Activated effector memory CD4-positive, alpha-beta T cell treated with Interleukin-2 at 50 U/mL for 16 hours (primary cell): ENCODE measurements at places on chromosomes 1 and 21.

GRCh38 chr1:161220002-161220401 is 3.4 kb downstream of the APOA2 start:
- DNase-seq = no peak

- no peak for DNase-seq
Measured at GRCh38 chr21:36966821-36967768, 626 bp upstream of the HLCS start.

DNA sequence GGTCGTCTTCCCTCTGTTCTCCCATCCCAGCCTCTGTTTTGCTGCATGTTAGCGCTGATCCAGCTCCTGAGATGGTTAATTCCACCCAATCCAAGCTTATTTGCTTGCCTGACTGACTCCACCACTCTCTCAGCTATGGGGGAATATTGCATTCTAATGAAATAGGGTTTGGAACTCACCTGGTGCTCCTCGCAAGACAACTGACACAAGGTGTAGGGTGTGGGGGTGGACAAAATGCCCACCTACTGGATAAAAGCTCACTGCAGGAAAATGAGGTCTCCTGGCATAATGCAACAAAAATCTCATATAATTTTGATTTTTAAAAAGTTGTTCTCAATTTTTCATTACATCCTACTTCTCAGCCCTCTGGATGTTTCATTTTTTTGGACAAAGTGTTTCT is 259.0 kb downstream of the ZNF648 start:
- no peak for DNase-seq

- DNase-seq = no peak
Measured at GRCh38 chr21:42027822-42028765, 17.9 kb upstream of the ZBTB21 start.

- no peak for DNase-seq
Measured at GRCh38 chr1:187744665-187745064, 915.9 kb downstream of the PLA2G4A start.

GRCh38 chr1:29120947-29121485 is 2.7 kb downstream of the TMEM200B start:
- peak; percentile 43 for DNase-seq

- no peak for DNase-seq
Measured at GRCh38 chr1:47660622-47661021, 222.8 kb downstream of the FOXD2 start.

DNA sequence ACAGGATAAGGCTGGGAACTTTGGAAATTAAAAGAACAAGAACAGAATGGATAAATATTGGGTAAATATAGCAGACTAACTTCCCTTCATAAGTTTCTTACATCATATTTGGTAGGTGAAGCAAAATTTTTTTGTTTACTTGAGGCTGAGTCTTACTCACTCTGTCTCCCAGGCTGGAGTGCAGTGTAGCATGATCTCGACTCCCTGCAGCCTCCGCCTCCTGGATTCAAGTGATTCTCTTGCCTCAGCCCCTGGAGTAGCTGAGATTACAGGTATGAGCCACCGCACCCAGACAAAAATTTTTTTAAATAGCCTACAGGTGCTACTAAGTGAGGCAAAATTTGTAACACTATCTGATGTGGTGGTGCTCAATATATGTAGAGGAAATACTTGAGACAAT is 50.7 kb downstream of the TM2D1 start:
- no peak for DNase-seq

GRCh38 chr1:28259934-28260802 is 850 bp downstream of the SESN2 start:
- DNase-seq = peak; percentile 13

DNA sequence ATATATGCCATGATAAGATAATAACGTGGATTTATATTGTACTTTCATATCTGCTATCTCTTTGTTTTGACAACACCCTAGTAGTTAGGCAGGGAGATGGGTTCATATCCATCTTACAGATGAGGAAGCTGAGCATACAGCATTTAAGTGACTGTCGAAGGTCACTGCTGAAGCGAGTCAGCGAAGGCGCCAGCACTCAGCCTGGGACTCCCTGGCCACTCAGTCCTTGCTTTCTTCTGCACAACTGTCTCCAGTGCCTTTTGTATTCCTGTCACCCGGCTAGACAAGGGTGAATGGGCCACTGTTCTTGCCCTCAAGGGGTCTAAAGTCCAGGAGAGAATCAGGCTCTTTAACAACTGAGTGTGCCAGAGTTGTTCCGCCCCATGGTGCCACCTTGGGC is 3.1 kb downstream of the ARHGEF10L start:
- DNase-seq = no peak

DNA sequence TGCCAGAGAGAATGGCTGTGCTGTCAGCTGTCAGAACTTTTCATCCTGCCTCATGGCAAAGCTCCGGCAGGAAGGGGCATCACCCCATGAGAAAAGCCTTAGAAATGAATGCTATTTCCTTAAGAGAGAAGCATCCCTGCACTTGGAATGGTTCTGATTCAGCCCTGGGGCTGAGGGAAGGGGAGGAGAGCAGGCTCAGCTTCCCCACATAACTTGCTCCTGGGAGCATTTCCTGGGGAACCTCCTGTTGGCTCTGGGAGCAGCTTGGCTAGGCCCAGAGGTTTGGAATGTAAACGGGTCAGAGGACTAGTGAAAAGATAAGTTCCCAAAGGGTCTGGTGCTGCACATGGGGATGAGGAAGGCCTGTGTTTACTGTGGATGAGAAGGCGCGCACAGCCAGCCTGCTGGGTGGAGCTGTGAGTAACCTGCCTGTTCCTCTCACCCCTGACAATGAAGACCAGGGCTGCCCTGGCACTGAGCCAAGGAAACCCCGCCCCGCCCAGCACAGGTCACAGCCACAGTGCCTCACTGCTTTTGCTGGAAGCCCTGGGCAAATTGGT is 5.0 kb downstream of the PRELP start:
- DNase-seq = peak; percentile 16

DNA sequence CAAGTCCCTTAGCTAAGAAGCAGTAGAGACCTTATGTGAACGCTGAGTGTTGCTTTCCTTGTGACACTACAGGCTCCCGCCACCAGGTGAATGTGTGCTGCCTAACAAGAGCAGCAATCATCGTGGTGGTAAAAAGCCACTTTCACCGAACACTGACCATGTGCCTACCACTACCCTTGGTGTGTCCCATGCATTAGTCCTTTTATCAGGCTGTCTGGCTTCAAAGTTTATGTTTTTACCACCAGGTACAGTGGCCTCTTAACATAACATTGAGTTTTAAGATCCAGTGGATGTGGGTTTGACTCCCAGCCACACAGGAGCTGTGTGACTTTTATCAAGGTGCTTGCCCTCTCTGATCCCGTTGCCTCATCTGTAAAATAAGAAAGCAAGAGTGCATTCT is 1.7 kb downstream of the C1QB start:
- DNase-seq = no peak

DNA sequence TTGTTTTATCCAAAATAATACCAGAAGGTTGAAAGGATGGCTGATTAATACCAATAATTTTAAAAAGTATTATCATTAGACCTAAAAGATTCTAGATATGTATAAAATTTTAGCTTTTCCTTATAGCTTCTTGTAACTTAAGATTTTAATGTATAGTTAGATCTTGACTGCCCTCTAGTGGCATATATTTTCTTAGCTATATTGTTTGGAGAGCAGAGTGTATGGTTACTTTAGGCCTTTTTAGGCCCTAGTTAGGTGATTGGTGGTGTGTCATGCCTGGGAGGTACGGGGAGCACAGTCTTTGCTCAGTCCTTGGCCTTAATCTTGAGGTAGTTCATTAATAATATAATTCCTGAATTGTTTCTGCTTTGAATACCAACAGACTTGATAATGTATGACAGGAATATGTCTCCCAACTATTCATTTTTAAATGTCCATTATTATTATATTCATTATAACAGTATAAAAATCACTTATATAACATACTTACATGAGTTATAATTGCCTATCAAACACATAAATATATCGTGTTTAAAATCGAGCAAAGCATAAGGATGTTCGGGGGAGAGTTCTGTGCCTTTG is 328.4 kb downstream of the ZP4 start:
- no peak for DNase-seq

DNA sequence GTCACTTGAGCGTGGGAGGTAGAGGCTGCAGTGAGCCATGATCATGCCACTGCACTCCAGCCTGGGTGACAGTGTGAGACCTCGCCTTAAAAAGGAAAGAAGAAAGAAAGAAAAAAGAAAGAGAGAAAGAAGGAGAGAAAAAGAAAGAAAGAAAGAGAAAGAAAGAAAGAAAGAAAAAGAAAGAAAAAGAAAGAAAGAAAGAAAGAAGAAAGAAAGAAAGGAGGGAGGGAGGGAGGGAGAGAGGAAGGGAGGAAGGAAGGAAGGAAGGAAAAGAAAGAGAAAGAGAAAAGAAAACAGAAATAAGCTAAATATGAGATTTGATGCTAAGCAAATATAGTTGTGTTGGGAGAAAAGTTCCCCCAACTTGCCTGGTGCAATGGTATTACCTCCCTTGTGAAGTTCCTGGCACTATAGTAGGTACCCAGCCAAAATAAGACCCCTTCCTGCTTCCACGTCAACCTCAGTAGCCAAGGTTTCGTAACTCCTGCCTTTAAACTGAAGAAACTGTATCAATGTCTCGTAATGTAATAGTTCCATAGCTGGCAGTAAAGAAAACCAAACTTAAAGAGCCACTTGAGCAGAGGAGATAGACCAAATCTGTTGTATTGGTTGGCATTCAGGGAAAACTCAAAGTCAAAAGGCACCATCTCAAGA is 88.1 kb upstream of the HNRNPU start:
- DNase-seq = no peak

GRCh38 chr1:201582705-201583442 is 43.9 kb downstream of the NAV1 start:
- no peak for DNase-seq

- no peak for DNase-seq
Measured at GRCh38 chr21:44076316-44076715, 30.9 kb upstream of the PWP2 start.

DNA sequence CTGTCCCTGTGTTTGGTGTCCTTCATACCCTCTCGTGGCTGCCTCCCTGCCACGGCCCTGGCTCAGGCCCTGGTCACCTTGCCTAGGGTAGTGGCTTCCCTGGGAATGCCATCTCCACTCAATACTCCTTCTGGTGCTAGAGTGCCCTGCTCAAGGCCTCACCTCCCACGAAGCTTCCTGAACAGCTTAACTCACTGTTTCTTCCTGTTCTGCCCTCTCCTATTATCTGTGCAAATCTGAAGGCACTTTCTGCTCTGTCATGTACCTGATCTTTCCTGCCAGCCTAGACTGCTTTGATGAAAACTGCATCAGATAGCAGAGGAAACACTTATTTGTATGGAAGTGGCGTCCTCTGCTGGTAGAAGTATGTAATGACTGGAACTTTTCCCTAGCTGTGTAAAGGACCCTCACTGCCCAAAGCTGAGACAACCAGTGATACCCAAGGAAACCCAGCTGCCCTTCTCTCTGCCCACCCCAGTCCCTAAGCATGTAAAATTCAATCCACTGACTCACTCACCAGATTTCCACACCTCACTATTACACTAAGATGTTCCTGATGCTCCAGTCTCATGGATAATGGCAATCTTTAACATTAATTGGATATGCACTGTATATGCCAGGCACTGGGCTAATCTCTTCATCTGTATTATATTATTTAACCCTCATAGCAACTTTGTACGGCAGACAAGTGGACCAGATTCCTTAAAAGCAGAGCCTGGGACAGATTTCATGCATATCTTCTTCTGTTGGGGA is 36.2 kb upstream of the BTG2 start:
- DNase-seq = no peak

DNA sequence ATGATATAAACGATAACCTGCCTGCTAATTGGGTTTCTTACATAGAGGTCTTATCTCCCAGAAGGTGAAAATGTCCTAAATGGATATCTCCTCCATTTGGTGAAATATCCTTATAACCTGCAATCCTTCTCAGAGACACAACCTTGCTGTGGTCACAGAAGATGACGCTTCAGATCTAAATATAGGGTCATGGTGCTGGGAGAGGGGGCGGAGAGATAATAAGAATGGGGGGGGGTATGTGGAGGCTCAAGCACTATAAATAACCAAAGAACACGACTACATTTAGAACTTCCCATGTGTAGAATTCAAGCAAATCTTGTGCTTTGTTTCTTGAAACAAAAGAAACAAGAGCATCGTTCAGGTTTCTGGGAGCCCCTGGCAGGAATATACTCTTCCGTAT is 260.6 kb upstream of the ESRRG start:
- no peak for DNase-seq

GRCh38 chr21:35284199-35284598 is 235.1 kb upstream of the RUNX1 start:
- no peak for DNase-seq

DNA sequence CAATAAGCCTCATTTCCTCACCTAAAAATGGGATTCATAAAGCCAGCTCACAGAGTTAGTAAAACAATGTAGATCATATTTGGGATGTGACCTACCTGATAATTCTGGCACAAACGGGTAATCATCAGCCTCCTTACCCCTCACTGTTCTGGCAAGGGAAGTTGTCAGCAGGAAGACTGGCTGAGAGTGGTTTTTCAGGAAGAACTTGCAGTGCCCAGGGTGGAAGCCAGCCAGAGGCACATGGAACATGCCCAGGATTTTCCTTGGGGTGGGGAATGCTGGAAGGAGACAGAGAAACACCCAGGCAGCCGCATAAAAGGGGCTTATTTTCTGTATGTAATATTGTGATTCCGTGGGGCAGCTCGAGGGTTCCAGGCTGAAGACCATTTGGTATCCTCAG is 7.7 kb upstream of the SLC5A9 start:
- no peak for DNase-seq

DNA sequence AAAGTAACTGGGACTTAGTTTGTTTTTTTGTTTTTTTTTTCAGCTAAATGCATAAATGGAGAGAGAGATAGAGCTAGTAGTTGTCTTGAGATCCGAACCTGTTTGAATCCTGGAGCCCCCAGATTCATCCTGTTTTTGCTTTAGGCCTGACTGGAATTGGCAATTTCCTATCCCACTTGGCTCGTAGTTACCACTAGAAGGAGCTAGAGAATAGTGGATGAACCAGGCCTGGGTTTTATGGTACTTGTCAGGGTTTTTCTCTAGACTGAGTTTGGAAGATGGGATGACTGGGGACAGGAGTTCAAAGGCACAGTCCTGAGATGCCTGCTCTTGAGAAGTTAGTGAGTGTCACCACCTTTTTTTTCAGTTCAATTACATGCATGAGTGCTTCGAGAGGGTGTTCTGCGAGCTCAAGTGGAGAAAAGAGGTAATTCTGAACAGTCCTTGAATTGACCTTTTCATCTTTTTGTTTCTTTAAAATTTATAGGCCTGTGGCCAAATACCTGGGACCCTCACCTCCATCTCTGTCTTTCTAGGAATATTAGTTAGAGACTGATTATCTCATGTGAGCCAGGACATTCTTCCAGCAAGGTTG is 23.4 kb downstream of the CELF3 start:
- no peak for DNase-seq

DNA sequence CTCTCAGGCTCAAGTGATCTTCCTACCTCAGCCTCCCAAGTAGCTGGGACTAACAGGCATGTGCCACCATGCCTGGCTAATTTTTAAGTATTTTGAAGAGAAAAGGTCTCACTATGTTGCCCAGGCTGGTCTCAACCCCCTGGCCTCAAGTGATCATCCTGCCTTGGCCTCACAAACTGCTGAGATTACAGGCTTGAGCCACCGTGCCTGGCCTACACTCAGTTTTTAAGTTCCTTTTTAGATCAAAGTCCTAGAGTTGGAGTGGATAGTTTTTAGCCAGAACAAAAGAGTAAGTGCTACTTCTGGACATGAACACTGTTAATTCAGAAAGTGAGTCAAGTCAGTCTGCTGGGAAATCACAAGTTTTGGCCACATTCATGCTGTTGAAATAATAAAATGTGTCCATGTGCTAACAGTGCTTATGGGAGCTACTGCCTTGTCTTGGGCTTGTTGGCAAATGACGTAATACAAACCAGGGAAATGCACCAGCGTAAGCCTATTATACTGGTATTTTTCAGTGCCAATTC is 84.2 kb downstream of the NDUFS5 start:
- no peak for DNase-seq

- no peak for DNase-seq
Measured at GRCh38 chr1:157482174-157482573, 70.1 kb downstream of the FCRL5 start.
